Non-pigmented ciliary epithelial cell (primary cell): ENCODE measurements at places on chromosomes 16 and 17.

GRCh38 chr17:75595284-75595919 is 7.8 kb downstream of the MYO15B start:
- no peak for DNase-seq

DNA sequence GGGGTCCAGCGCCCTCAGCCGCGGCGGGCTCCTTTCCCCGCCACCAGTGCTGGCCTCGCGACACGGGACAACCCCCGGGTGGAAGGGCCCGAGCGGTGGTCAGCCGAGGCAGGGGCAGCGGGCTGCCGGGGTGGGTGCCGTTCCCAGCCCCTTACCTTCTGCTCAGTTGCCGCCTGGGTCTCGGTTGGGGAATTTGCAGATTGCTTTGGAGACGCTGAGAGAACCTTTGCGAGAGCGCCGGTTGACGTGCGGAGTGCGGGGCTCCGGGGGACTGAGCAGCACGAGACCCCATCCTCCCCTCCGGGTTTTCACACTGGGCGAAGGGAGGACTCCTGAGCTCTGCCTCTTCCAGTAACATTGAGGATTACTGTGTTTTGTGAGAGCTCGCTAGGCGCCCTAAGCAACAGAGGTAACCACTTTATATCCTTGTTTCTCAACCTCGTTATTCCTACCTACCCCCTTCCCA is 381 bp downstream of the CTNS start:
- DNase-seq: no peak

- DNase-seq: no peak
These were observed 28.5 kb downstream of the HOXB1 start for GRCh38 chr17:48502312-48502711.

DNA sequence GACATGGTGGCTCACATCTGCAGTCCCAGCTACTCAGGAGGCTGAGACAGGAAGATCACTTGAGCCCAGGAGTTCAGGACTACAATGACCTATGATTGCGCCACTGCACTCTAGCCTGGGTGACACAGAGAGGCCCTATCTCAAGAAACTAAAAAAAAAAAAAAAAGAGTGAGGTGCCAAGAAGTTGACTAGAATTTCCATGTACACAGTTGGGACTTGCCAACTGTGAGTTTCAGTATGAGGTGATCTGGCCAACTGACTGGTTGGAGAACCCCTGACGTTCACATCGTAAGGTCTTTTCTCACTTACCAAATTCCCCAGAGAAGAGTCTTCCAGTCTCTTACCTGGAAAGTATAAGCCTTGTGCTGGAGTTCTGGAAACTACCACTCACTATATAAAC is 3.1 kb upstream of the MED11 start:
- DNase-seq: no peak

- DNase-seq: peak; percentile 6
These were observed 4.1 kb upstream of the CDH15 start for GRCh38 chr16:89167425-89167941.

- no peak for DNase-seq
These were observed 187.0 kb downstream of the SEC14L1 start for GRCh38 chr17:77327566-77328464.

DNA sequence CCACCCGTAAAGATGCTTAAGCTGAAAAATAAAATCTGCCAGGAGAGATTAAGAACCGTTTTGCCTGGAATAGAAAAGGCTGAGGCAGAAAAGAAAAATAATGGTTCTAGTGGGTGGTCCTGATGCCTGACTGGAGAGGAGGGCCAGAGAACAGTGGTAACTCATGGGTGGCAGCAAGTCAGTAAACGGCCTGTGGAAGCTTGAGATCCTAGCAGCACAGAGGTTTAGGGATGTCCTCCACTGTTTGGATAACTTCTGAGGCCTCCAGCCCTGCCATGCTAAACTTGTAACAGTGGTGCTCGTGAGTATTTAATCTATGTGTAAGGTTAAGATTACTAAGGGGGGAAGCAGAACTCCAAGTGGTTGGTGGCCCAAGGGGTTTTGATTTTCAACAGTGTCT is 21.2 kb upstream of the PHAF1 start:
- DNase-seq: no peak

GRCh38 chr17:48692049-48692448 is 30.3 kb downstream of the PRAC1 start:
- no peak for DNase-seq

- DNase-seq: no peak
These were observed 445.7 kb downstream of the CDH8 start for GRCh38 chr16:61590577-61590976.

DNA sequence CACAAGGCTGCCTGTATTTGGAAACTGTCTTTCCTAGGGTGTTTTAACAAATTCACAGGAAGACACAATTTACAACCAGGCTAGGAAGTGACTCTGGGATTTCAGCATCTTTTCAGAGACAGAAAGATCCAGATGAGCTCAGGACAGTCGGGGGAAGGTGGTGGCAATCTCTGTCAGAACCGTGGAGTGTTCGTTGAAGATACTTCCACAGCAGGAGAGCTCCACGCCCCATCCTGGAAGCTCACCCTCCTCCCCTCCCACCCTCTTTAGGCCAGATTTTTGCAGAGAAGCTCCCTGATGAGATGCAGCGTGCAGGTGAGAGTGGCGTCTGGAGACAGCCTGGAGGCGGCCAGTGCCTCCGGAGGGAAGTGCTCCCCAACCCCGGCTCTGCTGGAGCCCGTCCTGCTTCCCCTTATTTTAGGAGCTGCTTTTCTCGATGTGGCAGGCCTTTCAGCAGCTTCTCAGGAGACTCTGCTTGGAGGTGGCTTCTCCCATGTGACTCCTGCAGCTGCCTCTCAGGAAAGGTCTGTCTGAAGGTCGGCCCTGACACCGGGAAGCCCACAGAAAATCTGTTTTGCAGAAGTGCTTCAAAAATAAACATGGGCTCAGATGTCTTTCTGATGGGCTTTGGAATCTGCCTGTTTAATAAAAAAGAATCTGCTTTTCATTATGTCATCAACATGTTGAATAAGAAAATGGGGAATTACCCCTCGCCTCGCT is 186.4 kb upstream of the CHMP6 start:
- no peak for DNase-seq

DNA sequence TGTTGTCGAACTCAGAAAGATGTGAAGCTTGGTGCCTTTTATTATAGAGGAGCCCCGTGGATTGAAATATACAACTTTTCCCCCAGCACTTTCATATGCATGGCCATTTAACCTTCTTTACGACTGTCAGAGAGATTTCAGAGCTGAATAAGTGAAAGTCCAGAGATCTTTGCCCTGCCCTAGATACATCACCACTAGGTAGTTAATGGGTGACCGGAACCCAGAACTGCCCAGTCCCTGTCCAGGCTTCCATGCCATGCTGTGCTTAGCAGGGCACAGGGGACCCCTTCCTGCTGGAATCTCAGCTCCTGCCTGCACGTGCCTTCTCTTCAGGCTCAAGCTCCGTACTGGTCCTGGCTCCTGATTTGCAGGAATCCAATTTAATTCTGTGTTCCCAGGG is 32.2 kb downstream of the SRL start:
- no peak for DNase-seq

- DNase-seq: no peak
These were observed 15.8 kb downstream of the ANKFY1 start for GRCh38 chr17:4247971-4248388.

GRCh38 chr17:4808378-4808767 is 1.4 kb downstream of the PLD2 start:
- DNase-seq: no peak

DNA sequence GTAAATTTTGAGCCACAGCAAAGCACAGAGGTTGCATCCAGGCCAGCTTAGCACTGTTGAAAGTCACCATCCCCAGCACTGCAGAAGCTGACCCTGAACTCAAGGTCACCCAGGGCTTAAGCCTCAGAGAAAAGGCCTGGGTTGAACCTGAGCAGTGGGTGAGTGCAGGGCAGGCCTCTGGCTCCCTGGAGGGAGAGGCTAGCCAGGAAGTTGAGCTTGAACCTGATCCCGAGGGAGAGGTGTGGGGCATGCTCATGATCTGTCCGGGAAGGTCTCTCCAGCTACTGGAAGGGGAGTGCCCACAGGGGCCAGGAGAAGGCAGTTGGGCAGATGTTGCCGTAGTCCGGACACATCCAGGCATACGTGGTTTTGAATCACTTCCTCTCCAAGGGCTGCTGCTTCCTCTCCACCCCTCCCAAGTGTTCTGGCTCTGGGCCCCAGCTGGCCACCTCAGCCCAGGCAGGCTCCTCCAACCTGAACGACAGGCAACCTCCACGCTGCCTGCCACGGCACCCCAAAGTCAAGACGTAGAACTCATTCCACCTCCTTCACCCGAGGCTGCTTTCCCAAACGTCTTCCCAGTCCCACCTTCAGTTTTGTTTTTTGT is 18.4 kb downstream of the CARHSP1 start:
- no peak for DNase-seq

DNA sequence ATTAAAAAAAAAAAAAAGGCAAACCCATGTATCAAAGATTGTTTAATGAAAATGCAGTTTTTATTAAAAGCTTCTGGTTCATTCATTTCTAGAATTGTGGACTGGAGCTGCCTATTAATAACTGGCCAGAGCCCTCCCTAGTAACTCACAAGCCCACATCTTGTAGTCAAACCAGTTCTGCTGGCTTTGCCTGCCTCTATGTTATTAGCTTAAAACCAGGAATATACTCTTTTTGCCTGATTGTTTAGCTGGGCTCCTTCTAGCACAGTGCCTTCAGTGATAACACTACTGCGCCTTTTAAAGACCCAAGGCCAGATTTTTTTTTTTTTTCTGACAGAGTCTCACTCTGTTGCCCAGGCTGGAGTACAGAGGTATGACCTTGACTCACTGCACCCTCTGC is 26.0 kb downstream of the TAC4 start:
- no peak for DNase-seq

DNA sequence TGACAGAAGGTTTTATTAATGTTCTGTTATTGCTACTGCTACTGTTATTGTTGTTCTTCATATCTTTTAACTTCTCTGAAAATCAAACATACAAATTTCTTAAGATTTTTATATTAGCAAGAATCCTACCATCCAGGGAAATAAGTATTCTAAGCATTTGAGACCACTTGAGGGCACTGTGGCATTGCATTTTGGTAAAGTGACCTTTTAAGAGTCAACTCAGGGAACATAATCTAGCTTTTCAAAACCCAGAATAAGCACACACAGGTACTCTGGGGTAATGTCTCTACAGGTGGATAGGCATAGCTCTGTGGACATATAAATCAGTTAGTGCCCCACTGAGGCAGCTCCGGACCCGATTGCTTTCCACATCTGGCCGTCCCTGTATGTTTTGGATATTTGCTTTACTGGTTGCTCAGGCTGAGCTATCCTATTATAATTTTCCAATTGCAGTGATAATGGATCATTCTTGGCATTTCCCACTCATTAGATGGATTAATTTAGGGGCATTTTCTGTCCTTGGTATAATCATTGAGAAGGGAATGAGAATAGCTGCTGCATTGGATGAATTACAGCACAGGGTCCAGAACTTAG is 1425.1 kb upstream of the CDH8 start:
- DNase-seq: peak; percentile 9

DNA sequence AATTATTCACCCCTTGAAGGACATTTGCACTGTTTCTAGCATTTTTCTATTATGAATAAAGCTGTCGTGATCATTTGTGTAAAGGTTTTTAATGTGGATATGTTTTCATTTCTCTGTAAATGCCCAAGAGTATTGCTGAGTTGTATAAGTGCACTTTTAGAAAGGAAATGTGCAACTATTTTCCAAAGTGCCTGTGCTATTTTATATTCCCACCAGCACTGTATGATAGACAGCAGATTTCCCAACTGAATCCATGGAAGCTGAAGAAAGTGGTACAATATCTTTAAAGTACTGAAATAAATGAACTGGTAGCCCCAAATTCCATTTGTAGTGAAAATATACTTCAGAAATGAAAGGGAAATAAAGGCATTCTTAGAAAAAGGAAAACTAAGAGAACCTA is 238.4 kb downstream of the BCAS3 start:
- no peak for DNase-seq

DNA sequence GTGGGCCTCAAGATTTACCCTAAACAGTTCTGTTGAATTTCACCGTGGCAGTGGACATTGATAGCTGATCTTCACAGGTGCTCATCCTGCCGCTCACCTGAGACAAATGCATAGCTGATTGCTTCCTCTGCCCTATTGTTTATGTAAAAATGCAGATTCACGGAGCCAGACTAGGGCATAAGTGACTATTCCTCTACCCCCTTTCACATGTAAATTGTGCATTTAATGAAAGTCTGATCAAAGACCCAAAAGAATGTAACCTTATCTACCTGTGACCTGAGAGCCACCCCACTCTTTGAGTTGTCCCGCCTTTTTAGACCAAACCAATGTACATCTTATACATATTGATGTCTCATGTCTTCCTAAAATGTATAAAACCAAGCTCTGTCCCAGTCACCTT is 312.4 kb upstream of the CDH5 start:
- DNase-seq: no peak

- no peak for DNase-seq
These were observed 1.1 kb upstream of the GIT1 start for GRCh38 chr17:29590411-29591145.

- no peak for DNase-seq
These were observed 400 bp downstream of the CCDC42 start for GRCh38 chr17:8744086-8744785.

DNA sequence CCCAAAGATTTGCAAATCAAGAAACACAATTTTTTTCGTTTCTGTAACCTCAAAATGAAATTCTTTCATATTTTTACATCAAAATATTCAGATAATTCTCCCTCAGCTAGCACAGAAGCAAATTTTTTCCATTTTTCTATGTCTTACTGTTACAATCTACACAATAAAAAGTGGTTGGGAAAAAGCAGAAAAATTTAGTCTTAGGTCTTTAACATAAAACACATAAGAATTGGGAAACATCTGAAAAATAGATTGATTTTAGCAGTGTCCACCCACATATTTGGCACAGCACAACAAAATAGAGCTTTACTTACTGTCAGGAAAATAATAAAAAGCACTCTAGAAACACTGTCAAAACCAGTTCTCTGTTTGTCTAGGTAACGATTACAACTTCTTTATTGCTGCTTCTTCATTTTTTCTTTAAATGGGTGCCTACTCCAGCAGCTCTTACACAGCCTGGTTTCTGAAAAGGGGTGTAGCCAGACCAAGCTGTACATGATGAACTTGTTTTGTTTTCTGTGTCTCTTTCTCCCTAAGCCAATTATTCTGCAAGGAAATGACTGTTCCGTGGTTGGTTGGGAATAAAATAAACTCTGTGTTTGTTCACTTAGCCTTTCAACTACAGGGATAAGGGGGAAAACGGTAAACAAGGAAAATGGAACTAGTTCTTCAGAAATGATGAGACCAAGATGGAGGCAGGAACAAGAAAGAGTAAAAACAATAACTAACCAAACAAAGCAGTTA is at the start of gene ABCA6:
Gene ABCA6, minus strand, starts transcription at position 465 of the 744 bp plus-strand sequence. CDS start 1,192 bp downstream, outside the sequence.
- no peak for DNase-seq

DNA sequence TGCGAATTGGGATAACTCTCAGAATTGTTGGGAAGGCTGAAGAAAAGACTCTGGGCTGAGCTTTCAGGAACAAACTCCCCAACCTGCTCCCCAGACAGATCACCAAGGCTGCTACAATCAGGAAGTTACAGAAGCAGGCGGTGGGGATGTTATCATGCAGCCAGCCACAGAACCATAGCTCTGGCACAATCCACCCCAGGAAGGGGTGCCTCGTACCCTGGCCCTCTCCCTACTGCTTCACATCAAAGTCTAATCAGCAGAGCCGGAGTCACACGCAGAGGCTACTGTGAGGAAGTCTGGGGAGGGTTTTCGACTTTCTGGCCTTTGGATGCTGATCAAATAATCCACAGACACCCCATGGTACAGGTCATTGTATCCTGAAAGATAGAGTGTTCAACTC is 86.8 kb downstream of the NTN1 start:
- no peak for DNase-seq

- no peak for DNase-seq
These were observed at the start of gene RDM1 for GRCh38 chr17:35930211-35931065. Gene RDM1 (minus strand): TSS chr17:35930773. CDS start chr17:35930727, 46 bp downstream.

GRCh38 chr16:85984947-85985451 is 86.0 kb downstream of the IRF8 start:
- DNase-seq: no peak
